ENCODE measurements at places on chromosomes 13 and 19.

DNA sequence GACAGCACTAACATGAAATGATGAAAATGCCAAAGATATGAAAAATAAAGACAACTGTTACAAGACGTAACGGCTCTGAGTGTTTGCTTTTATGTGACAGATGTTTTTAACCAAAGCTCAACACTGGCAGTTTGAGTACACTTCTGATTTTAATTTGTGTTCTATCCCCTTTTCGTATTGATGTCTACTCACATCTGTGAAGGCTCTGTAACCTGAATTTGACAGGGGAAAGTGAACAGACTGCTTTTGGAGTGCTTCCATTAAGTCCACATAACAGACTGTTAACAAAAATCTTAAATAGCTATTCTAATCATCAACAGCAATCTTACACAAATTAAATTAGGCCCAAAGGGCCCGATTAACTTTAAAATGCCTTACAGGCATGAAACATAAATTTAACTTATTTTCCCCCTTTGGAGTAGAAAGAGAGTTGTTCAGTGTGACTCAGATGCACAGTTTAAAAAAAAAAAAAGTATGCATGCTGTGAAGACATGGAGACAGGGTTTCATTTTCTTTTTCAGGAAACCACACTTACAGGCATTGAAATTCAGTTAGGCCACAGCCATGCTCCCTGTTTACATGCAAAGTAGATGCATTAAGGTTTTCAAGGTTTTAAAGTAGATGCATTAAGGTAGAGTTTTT is 16.3 kb upstream of the RNASEH2B start:
- DNase-seq: no peak

GRCh38 chr19:14118165-14119051 is 846 bp upstream of the PRKACA start:
- DNase-seq: peak; percentile 68

DNA sequence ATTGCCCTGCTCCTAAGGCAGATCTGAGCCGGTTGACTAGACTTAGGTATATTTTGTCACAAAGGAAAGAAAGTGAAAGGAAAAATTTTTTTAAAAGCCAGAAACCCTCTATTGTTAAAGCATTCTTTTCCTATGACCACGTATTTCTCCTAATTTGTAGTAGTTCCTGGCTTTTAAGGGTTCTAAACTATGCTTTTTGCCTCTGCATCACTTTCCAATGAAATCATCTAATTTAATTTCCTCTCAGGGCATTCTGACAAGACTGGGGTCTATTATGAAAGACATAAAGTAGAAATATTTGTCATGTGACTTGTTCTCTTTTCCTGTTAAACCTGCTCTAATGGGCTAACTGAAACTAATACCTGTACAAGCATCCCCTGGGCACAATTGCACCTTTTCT is 233.0 kb upstream of the PRR20A start:
- DNase-seq: no peak

- no peak for DNase-seq
Measured at GRCh38 chr19:53945441-53945840, 17.3 kb upstream of the CACNG8 start.

DNA sequence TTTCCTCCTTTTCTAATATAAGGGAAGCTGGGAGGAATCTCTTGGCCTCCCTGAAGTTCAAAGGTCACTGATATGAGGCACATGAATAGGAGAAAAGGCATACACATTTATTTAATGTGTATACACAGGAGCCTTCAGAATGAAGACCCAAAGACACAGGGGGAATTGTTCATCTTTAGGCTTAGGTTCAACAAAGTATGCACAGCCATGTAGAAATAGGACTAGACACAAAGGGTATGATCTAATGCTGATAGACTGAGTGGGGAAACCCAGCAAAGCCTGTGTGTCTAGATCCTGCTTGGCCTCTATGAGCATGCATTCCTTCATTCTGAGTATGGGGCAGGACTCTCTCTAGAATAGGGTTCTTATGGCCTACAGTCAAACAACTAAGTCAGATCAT is 177.1 kb upstream of the RFC3 start:
- DNase-seq: no peak

GRCh38 chr19:45769821-45770191 is 754 bp upstream of the SIX5 start:
- no peak for DNase-seq

DNA sequence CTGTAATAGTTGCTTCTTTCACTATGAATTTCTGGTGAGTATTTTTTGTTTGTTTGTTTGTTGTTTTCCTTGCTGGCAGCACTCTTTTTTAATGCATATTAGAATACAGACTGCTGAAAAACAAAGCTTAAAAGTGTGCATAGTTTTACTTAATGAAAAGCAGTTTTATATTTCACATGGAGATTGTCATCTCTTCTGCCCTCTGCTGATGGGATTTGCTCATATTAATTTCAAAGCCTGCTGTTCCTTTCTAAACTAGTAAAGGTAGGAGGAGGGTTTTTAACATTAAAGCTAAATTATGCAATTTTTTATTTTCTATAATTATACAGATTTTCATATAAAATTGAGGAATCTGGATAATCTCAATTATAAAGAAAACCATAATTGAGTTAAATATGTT is 692.6 kb upstream of the SLITRK1 start:
- DNase-seq: no peak

GRCh38 chr13:98050041-98050466 is 92.8 kb upstream of the FARP1 start:
- no peak for DNase-seq

GRCh38 chr19:55689411-55690108 is 14.5 kb downstream of the EPN1 start:
- no peak for DNase-seq

DNA sequence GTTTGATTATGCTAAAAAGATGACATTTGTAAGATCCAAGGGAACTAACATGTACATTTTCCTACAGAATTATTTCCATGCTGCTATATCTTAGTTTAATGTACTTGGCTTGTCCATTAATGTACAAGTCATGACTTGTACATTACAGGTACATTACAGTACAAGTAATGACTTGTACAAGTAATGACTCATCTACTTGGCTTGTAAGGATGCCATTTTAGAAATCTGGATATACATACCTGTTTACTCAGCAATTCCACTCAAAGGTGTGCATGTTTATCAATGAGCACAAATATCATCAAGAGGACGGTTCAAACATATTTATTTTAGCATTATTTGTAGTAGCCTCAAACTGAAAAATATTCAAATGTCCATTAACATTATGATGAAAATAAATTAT is 87.0 kb upstream of the TRPC4 start:
- no peak for DNase-seq

DNA sequence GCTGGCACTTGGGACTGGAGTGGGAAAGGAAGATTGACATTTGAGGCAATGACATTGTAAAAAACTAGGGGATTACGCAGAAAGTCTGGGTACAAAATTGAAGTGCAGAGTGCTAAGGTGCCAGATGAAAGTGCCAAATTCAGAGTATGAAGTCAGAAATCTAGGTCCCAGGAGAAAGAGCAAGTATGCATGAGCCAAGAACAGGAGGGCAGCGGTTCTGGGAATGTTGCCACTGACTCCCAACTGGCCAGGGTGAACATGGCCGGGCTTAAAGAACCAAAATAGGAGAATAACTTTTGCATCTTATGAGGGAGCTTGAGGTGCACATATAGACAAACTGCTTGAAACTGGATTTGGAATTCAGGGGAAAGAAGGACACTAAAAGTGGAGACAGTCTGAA is 495.8 kb upstream of the KLF12 start:
- DNase-seq: no peak

- peak; percentile 60 for DNase-seq
Measured at GRCh38 chr19:718991-719512, 10.3 kb downstream of the PALM start.

- no peak for DNase-seq
Measured at GRCh38 chr13:31208559-31209122, 8.9 kb downstream of the B3GLCT start.

- peak; percentile 59 for DNase-seq
Measured at GRCh38 chr19:40691421-40692211, 1.2 kb upstream of the NUMBL start.

DNA sequence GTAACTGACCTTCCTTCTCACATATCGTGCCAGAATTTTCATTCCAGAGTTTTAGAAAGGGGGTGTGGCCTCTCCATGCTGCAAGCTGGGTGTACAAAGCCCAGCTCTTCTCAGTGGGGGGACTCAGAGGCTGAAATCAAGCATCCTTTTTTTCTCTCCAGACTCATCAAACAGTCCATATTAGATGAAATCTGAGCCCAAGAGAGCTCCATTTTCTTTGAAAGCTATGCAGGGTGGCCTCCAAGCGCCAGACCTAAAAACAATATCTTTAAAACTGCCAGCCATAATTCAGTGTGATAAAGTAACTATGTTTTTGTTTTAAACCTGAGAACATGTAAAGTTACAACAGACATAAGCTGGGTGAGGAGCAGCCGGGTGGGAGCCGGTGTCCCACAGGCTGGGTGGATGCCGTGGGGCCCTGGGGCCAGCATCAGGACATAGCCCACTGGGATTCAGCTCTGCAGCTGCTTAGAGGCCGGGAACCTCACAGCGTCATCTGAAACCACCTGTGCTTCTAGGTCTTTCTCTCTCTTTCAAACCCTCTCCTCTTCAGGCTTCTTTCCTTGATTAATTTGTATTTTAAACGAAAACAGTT is 249.2 kb downstream of the ZNF536 start:
- DNase-seq: no peak
